ENCODE measurements at places on chromosomes 4 and X.

GRCh38 chrX:27797575-27797974, 10.2 kb upstream of the MAGEB10 start:
- DNase-seq = no peak

DNA sequence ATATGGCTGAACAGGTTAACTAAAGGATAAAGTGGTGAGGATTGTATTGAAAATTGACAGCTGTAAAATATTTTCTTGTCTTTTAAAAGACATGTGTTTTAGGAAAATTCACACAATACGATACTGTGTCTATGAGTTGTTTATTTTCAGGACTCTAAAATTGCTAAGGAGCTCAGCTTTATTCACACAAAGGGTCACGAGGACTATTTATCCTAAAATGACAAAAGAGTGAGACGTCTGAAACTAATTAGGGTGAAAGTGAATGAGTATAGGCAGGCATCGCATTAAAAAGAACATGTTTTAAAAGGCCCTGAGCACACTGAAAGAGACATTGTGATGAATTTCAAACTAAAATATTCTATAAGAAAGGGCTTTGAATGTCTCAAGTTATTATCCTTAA, 304.7 kb downstream of the SH2D1A start:
- DNase-seq = no peak

- DNase-seq = no peak
Observed at GRCh38 chr4:77820649-77821561, 1.7 kb upstream of the CNOT6L start.

- DNase-seq = no peak
Observed at GRCh38 chr4:62018537-62018936, 818.4 kb downstream of the ADGRL3 start.

GRCh38 chrX:2928583-2929434, at the start of gene ARSD:
Gene ARSD (minus strand): TSS chrX:2929339. CDS start chrX:2929275, 64 bp downstream.
- DNase-seq = peak; percentile 9

DNA sequence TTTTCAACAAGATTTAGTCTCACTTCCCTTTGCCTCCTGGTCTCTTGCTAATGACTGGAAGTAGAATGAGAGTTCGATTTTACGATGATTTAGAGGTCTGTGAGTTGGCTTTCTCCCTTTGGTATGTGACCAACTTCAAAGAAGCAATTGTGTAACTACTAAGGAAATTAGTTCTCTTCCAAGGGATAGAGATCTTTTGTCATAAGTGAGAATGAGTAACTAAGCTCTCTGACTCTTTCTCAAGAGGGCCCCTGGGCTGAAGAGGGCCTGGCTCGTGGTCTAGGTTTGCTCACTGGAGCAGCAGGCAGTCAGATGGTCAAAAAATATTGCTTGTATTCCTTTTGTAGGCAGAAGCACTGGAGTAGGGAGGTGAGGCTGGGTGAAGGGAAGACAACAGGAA, 176.3 kb downstream of the ENOX2 start:
- DNase-seq = no peak

All from stimulated activated CD8-positive, alpha-beta memory T cell treated with anti-CD3 and anti-CD28 coated beads, Interleukin-7, amount 100 ng/mL, for 1 hour (primary cell).